Ammon's horn (tissue), 1 donor: ENCODE measurements at places on chromosomes 2 and 18.

DNA sequence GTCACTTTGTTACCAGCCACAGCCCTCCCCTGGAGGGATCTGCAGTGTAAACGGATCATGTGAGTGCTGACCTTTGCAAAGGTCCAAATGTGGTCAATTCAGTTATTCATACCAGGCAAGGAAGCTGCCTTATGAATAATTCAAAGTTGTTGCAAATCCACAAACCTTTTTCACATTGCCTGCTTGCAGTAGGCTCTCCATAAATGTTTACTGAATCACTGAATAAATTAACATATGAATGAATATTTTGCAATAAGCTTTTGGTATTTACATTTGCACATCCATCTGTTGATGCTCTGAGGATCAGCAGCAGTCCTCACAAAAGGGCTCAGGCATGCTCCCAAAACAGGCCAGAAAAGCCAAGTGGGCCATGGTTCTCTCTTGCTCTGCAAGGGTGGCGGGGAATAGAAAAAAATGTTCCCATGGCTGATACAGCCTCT lies 156.8 kb downstream of the VAPA start:
- DNase-seq, result peak; percentile 25

DNA sequence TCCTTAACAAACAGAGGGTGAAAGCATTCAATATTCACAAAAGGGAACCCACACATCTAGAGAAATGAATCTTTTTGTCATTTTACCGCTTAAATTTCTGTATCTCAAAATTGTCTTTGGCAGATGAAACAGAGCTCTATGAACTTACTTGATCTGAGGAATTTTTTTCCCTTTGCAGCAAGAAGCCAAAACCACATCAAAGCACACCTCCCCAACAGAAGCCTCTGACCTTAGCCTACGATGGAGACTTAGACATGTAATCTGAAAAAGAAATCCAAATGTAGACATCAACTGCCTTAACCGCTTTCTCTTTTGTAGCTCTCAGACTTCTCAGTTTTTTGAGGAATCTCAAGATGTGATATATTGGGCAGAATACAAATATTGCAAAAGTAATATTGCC lies 287.9 kb upstream of the HNMT start:
- no peak for DNase-seq

- no peak for DNase-seq
Measured at GRCh38 chr2:31547485-31547884, 33.3 kb downstream of the SRD5A2 start.

- no peak for DNase-seq
Measured at GRCh38 chr2:222653280-222653679, 2.6 kb downstream of the FARSB start.

DNA sequence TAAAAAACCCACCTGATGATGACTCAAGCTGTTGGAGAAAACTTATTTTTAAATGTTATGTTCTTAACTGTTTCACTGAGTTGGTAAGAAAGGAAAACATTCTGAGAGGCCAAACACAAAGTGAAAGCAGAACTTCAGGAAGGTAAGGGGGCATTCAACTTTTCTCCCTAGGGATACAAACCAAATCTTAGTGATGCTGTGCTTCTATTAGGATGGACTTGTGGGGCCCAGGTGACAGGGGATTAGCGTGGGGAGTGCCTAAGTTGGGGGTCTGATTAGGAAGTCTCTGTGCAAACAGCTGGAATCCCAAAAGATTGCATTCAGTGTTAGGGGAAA lies 18.5 kb downstream of the PDCL3 start:
- DNase-seq, result no peak

- DNase-seq, result no peak
Measured at GRCh38 chr2:9168821-9169221, 37.8 kb upstream of the ASAP2 start.

DNA sequence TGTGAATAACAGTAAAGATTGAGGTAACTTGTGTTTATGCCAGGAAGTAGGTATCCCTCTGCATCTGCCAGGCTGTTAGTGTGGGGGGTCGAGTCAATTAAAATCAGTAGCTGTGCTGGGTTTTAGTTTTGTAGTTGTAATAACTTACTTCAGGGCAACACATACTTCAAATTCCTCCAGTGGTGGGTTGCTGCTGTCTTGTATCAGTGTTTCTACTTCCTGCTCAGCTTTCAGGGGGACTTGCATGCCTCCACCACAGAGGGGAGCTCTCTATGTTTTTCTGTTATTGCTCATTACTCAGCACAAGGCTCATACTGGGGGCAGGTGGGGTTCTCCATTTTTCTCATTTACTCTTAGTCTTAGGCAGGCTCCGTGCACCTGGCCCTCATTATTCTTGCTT lies 136.8 kb downstream of the CAPN13 start:
- no peak for DNase-seq

- DNase-seq, result no peak
Measured at GRCh38 chr2:209900638-209901037, 101.8 kb upstream of the RPE start.

GRCh38 chr2:172433144-172433543 lies 5.8 kb downstream of the ITGA6 start:
- DNase-seq, result no peak

GRCh38 chr2:96970248-96970875 lies 16.0 kb downstream of the FAM178B start:
- no peak for DNase-seq

GRCh38 chr18:37565101-37565976 lies at the start of gene CELF4:
TSS of gene CELF4 (minus strand) at chr18:37565798.
- peak; percentile 70 for DNase-seq

DNA sequence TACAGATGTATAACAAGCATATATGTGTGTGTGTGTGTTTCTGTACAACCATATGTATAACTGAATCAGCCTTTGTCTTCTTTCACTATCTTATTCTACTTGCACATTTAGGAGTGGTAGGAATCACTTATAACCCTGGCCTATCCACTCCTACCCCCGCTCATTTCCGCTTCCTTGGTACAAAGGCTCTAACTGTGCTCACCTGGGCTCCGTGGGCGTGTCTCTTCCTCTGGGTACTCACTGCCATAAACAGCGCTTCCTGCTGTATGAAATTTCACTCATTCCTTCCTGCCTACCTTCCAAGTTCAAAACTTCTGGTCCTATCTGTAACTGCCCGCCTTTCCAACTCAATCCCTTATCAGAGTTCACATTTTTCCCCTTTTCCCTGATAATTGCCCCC lies 815.5 kb downstream of the EPHA4 start:
- DNase-seq, result no peak

GRCh38 chr18:13176847-13177246 lies 41.7 kb upstream of the LDLRAD4 start:
- no peak for DNase-seq

GRCh38 chr2:58475756-58476155 lies 234.6 kb upstream of the FANCL start:
- DNase-seq, result no peak
